Spinal cord (tissue), 10 donors: ENCODE measurements at places on chromosomes 3 and 15. TPM values are rescaled to one million over a fixed set of nuclear protein-coding genes. Genes with fewer than 3 reads are reported as not detected.

GRCh38 chr3:194960446-194961032, 274.9 kb downstream of the FAM43A start:
- no peak for DNase-seq

- no peak for DNase-seq
Measured at GRCh38 chr3:194275721-194276120, 75.4 kb downstream of the CPN2 start.

The SLC35G2 gene
- 36.4 TPM for total RNA-seq

GRCh38 chr3:141430316-141430715, 56.5 kb upstream of the RASA2 start:
- no peak for DNase-seq

- DNase-seq: no peak
Measured at GRCh38 chr15:55268176-55268695, 21.4 kb downstream of the RAB27A start.

- no peak for DNase-seq
Measured at GRCh38 chr15:65595960-65596359, 15.0 kb downstream of the INTS14 start.

The GOLGA8G gene
- total RNA-seq: not detected

DNA sequence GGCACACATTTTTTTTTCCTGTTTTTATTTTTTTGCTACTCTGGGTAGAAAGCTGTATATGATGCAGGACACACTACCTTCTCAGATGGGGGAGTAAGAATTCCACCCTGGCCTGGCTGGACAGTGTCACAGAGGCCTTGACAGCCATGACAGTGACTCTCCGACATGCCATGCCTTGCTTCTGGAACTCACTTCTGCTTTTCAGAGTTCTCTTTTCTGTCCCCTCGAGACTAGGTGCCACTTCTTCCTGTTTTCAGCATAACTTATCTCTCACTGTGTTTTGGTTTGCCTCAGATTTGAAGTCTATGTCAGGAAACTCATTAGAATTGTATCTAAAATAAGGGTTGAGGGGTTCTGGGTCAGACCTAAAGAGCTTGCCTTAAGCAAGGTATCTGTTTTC, 69.1 kb upstream of the SEC13 start:
- DNase-seq: no peak

The EPHB1 gene
- total RNA-seq: 10.0 TPM

The CIB2 gene
- total RNA-seq: 18.4 TPM

The CACNA2D2 gene
- 27.0 TPM for total RNA-seq

The FBN1 gene
- 189 TPM for total RNA-seq

DNA sequence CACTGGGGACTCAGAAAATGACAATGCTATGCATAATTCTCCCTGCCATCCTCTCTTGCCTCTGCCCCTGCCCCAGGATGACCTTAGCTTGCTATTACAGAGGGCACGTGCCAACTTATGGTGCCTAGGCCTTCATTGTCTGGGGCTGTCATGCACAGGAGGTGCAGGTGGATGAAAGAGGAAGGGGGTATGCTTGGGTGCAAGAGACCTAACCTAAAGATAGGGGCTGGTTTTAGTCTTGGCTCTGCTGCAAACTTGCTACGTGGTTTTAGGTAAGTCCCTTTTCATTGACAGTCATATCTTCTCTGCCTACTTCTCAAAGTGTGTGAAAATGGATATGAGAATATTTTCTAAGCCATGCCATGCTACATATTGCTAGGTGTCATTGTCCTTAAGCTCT, 161.3 kb downstream of the EPHB1 start:
- no peak for DNase-seq

- no peak for DNase-seq
Measured at GRCh38 chr3:133874761-133875438, 20.8 kb downstream of the RAB6B start.

- peak; percentile 71 for DNase-seq
Measured at GRCh38 chr3:47578119-47578632, 489 bp downstream of the CSPG5 start.

DNA sequence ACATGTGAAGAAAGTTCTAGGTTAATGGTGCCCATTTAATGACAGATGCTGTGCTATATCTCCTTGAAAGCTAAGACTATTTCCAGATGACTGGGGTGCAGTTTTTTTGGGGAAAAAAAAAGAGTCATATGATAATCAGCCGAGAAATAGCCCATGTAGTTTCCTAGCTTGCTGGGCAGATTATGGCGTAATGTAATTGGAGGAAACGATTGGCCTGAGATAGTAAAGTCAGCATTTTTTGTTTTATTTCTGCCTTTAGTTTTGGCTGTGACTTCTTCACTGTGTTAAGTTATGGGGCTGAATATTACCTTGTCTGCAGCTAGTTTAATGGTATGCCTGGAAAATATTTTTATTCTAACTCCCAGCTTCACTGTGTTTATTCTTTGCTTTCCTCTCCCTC, 24.0 kb downstream of the PDHB start:
- no peak for DNase-seq

The SLC28A2 gene
- not detected for total RNA-seq

The SAMMSON gene
- 0.17 TPM for total RNA-seq

GRCh38 chr3:43817825-43818224, 127.1 kb downstream of the ABHD5 start:
- no peak for DNase-seq

DNA sequence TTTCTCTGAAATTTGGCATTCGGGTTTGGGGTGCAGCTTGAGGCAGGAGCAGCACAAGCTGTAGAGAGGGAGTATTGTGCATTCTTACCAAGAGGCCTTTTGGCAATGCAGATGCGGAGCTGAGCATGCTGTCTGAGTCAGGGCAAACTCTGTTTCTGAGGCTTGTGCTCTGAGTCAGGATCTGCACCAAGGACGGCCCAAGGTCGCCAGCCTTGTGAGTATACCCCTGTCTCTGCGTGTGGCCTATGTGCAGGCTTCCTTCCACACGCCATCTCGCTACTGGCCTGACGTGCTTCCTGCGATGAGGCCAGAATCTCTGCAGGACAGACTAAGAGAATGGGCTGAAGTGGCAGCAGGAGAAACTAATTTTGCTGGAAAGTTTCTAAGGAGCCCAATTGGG, 83.8 kb upstream of the ROPN1 start:
- no peak for DNase-seq

The NR2E3 gene
- total RNA-seq: 0.72 TPM

- no peak for DNase-seq
Measured at GRCh38 chr3:194766845-194767244, 81.2 kb downstream of the FAM43A start.

- DNase-seq: no peak
Measured at GRCh38 chr3:28900301-28900700, 380.6 kb upstream of the RBMS3 start.

- DNase-seq: peak; percentile 50
Measured at GRCh38 chr3:172646439-172647015, 64.3 kb downstream of the NCEH1 start.

GRCh38 chr15:100914876-100915275, 4.3 kb upstream of the LRRK1 start:
- no peak for DNase-seq

- DNase-seq: no peak
Measured at GRCh38 chr3:183247011-183247589, 6.0 kb upstream of the B3GNT5 start.

DNA sequence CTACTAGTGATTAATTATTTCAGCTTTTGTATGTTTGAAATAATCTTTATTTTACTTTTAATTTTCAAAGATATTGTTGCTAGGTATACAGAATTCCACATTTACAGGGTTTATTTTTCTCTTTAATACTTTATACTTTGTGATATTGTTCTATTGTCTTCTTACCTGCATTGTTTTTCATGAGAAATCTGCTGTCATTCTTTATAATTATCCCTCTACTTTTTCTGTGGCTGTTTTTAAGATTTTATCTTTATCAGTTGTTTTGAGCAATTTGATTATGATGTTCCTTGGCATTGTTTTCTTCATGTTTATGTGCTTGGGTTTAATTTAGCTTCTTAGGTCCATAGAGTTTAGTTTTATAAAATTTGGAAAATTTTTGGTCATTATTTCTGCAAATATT, 168.6 kb downstream of the DTWD1 start:
- DNase-seq: no peak

DNA sequence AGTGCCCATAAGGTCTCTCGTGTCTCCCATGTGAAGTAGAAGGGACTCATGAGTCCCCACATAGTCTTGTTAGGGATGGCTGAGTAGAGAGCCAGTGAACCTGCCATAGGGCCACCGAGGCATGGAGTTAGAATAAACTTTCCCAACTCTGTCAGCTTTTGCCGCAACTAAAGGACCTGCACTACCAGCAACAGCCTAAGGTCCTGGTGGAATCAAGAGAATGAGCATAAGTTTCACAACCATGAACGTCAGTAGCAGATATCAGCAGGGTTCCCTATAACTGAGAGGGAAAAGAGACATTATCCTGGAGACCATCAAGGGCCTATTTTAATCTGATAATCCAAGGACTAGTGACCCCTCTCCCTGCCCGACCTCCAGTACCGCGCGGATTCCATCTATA, 60.3 kb upstream of the FNDC3B start:
- DNase-seq: no peak

DNA sequence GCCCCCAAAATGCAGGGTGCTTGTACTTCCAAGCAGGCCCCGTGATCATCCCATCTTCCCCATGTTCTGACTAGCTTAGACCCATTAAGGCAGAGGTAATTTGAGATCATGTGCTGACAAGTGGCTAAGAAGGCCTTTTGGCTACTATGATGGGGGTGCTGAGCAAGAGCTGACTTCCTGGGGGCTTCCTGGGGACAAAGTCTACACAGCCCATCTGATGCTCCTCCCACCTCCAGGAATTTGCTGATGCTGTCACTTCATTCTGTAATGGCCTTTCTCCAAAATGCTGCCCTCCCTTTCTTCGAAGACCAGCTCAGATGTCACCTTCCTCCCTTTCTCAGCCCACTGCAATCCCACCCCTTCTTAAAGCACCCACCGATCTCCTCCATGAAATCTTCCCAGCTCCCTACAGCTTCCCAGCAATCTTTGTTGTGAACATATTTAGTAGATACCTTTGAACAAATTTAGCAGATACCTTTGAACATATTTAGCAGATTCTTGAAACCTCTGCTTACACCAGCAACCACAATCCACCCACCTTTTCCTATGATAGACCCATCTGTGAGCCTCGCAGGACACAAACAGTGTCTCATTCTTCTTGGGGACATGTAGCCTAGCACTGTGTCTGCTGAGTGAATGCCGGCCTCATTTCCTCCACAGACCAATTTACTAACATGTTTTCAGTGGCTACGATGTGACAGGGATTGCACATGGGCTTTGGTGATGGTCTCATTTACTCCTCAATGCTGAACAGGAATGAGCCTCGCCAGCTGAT, 223.3 kb downstream of the EPHB1 start:
- no peak for DNase-seq

The CADM2 gene
- 133 TPM for total RNA-seq

- DNase-seq: no peak
Measured at GRCh38 chr3:82376883-82377282, 615.4 kb upstream of the GBE1 start.

DNA sequence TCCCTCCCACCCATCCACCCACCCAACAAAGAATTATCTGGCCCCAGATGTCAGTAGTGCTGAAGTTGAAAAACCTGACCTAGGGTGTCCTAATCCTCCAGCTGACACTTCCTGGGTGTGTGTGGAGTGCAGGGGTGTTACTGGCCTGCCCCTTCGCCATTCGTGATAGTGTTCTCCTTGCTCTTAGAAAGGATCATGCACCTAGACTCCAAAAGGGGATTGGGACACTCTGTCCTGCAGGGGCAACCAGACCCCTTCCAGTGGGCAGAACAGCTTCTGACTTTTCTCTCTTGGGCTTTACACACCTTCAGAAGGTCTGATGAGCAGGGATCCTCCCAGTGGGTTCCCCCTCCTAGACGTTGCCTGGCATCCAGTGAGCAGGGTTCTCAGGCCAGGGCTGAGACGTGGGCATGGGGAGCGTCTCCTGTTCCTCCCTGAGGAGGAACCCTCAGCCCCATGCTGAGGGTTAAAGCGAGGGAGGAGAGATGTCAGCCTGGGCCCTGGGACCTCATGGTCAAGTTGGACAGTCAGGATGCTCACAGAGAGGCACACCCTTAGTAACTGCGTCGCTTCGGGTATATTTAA, 75.0 kb downstream of the AAGAB start:
- DNase-seq: no peak

The TM4SF4 gene
- total RNA-seq: 0.69 TPM

The AP3B2 gene
- total RNA-seq: 19.3 TPM

- no peak for DNase-seq
Measured at GRCh38 chr3:149010966-149011365, 19.6 kb downstream of the GYG1 start.

GRCh38 chr15:57651445-57651844, 55.1 kb upstream of the POLR2M start:
- no peak for DNase-seq

- no peak for DNase-seq
Measured at GRCh38 chr3:59482684-59483083, 432.9 kb upstream of the CFAP20DC start.

GRCh38 chr15:73176598-73176997, 124.3 kb downstream of the NEO1 start:
- no peak for DNase-seq

DNA sequence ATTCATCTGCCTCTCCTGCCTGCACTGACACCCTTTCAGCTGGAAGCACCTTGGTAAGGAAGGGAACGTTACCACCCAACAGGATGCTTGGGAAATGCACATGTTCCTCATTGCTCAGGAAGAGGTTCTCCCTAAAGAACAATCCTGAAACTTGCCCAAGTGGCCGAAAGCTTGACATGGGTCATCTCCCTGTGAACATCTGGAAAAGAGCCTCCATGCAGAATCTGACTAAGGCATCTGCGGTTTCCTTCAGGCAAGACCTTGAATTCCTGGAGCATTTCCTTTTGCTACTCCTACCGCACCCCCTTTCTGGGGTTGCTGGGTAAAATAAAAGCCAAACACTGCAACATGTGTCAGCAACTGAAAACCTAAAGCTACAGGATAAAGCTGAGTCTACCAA, 68.7 kb upstream of the SNRK start:
- no peak for DNase-seq

DNA sequence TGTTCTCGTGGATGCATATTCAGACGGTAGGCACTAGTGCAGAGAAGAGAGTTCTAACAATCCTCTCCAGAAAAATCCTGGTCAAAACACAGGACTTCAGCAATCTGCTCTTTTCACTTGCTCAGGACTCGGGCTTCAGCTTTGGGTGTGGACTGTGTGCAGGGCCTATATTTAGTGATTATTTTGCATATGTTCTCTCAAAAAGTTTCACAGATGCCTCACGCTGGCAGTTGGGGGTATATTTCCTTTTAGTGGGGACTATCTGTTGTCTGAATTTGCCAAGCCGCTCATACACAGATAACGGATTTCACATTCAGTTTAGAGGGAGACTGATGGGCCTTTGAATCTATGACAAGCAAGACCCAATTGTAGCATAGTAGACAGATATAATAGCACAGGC, 54.4 kb upstream of the LRRN1 start:
- no peak for DNase-seq

GRCh38 chr3:53495520-53496391, 1.3 kb downstream of the CACNA1D start:
- no peak for DNase-seq
